Activated CD4-positive, alpha-beta T cell treated with anti-CD3 and anti-CD28 coated beads, Interleukin-2, Interleukin-6, amounts not matched to agents 100 ng/mL and 50 ng/mL, durations not matched to agents 16 hours and 8 hours (primary cell): ENCODE measurements at places on chromosomes 2 and 18.
A peak's percentile ranks its signal among the peaks of the same experiment; 100 is the strongest.

DNA sequence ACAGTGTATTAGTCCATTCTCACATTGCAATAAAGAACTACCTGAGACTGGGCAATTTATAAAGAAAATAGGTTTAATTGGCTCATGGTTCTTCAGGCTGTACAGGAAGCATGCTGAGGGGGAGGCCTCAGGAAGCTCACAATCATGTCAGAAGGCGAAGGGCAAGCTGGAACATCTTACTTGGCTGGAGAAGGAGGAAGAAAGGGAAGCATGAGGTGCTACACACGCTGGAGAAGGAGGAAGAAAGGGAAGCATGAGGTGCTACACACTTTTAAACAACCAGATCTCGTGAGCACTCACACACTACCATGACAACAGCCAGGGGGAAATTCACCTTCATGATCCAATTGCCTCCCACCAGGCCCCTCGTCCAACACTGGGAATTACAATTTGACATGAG is 95.3 kb upstream of the FAM110C start:
- DNase-seq: no peak

- DNase-seq: peak; percentile 39
Measured at GRCh38 chr2:25816249-25816648, 62.0 kb downstream of the ASXL2 start.

GRCh38 chr2:8028981-8029380 is 652.9 kb upstream of the ID2 start:
- DNase-seq: no peak

DNA sequence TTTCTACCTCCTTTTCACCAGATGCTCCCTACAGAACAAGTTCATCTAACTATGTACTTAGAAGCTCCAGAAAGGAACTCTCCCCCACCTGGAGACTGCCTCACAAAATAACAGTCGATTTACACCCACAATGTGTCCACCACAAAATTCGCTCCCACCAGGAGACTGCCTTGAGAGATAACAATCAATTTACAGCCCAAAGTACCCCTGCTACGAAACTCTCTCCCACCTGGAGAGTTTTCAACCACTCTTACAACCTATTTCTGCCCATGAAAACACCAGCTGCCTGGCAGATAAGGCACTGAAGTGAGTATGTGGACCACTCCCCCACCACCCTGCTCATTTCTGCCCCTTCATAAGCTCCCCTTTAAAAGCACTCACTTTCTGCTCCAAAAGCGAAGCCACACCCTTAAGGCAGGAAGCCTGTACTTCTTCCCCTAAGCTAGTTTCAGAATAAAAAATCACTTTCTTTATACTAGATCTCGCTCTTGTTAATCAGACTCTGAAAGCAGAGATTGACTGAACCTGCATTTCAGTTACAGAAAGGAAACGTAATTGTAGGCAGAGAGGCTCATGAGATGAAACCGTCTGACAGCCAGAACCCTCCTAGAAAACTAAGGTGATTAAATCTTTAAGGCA is 94.4 kb upstream of the RBBP8 start:
- peak; percentile 63 for DNase-seq

DNA sequence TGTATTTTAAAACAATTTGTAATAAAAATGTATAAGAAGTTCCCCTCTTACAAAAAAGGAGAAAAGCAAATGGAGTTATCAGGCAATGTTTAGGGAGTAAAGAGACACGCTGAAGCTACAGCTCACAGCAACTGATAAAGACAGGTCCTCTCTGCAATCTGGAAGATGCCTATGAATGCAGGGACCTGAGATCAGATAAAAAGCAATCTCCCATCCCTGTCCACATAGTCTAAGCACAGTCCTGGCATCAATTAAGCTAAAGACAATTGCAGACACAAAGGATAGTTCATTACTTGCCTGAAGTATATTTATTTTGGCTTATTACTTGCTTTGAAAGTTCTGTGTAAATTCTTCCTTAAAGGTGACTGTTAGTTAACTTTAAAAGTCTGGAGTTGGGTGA is 5.0 kb downstream of the EIF2AK3 start:
- DNase-seq: no peak
